NCI-H1092 treated with DMSO at 0.1 percent for 48 hours (cell line): ENCODE measurements at places on chromosomes 7 and 10.
A peak's percentile ranks its signal among the peaks of the same experiment; 100 is the strongest.

DNA sequence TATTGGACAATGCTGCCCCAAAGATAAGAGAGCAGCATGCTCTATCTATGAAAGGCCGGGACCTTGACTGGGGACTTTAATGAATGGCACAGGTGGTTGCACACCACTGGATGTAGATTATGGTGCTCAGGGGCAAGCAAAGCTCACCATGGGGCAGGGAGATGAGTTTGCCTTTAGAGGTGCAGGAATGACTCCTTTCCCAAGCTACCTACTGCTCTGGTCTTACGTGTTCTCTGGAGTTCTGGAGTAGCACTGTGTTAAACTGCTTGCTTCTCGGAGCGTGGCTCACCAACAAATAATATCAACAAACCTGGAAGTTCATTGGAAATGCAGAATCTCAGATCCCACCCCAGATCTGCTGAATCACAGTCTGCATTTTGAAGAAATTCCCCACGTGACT is 445.3 kb downstream of the RPS24 start:
- no peak for DNase-seq

DNA sequence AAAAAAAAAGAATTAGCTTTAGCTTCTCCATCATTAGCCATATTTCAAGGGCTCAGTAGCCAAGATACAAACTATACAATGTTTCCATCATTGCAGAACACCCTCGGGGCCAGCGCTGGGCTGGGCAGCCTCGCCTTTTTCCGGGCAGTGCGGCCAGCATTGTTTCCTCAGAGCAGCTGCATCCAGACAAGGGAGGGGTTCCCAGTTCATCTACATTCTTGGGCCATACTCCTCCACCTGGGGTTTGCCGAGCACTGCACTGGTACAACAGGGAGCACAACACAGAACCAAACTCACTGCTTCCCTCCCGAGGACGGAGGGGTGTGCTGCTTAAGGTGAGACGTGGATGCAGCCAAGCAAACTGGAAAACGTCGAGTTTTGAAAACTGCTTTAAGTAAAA is 2.4 kb upstream of the PKD1L1 start:
- no peak for DNase-seq

DNA sequence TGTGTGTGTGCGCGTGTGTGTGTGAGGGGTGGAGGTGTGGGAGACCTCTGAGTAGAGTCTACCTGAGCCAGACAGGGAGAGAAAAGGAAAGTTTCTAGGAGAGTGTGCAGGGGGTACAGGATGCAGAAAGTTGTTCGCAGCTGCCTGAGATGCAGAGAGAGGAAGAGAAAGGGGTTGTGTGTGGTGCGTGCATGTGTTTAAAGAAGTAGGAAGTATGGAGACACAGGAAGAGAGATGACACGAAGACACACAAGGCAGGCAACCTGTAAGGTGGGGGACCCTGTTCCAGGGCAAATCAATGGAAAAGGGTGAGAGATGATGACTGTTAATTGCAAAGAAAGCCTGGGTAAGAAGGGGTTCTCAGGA is 52.2 kb downstream of the C10orf105 start:
- no peak for DNase-seq

DNA sequence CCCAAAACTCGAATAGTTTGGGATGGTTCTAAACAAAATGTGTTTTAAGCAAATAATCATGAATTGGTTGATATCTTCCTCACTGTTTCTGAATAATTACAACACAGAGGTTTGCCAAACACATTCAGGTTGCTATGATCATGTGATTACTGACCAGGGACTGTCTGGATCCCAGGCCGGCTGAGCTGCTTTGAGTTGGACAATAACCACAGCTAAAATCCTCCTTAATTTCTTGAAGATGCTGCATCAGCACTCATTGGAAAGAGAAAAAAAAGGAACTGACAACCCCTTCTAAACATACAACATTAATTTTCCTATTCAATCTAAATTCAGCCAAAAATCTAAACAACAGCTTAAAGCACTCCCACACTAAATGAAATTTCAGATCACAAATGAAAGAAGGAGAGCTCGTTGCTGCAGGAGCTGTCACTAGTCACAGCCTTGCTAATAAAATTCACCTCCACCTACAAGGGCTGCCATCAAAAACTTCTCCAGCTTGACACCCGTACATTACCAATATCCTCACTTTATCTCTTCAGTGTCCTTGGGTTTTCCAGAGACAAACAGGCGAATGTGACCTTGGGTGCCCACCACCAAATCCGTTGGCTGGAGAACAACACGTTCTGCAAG is 560.2 kb downstream of the KCNMA1 start:
- no peak for DNase-seq

DNA sequence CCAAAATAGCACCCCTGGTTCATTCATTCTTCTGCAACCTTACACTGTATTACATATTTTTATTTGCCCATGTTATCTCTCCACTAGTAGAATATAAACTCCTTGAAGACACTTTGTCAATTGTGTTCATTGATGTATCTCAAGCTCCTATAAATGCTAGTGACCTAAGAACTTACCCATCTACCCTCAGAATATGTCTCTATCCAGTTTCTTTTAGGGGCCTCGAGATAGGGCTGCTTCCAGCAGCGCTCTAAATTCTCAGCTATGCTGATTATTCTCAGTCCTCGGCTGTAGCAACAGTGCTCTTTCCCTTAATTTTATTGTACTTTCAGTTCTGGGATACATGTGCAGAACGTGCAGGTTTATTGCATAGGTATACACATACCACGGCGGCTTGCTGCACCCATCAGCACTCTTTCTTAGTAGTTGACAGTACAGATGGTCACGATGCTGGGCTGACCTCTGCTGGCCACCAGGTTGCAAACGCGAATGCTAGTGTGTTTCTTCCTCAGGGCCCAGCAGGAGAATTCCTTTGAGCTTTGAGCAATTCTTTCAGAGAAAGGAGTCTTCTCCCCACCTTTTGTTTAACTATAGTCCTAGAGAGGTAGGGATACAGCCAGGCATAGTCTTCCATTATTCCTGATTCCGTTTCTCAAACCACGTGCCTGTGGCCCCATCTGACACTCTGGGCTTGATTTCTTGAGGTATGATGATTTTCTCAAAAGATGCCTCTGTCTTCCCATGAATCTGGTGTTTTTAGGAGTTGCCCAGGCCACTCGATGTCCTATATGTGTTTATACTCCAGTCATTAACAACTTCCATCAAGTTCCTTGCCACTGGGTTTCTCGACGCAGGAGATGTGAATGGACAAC is 49.1 kb upstream of the CDC14C start:
- peak; percentile 91 for DNase-seq

DNA sequence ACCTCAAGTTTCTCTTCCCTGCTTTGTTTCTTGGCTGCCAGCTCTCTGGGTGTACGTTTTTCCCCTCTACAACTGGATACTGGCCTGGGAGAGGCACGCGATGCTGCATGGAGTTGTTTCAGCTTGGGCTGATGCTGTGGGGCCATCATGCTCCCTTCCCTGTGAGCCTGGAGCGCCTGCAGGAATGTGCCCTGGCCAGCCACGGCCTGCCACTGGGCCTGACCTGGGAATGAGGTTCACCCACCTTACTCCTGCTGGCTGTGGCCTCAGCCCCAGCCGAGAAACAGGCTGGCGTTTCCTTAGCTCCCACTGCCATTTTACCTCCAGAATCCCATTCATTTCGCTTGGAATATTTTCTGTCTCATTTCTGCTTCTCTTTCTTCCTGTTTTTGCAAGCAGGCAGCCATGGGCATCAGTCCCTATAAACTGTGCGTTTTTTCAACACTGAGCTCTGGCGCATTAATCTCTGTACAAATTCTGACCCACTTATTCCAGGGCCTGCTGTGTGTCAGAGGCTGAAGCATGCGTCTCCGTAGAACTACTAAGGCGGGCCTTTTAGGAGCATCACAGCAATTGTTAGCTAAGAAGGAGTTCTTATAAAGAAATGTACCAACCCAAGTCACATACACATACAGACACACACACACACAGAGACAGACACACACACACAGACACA is 57.9 kb downstream of the GATA3 start:
- no peak for DNase-seq

DNA sequence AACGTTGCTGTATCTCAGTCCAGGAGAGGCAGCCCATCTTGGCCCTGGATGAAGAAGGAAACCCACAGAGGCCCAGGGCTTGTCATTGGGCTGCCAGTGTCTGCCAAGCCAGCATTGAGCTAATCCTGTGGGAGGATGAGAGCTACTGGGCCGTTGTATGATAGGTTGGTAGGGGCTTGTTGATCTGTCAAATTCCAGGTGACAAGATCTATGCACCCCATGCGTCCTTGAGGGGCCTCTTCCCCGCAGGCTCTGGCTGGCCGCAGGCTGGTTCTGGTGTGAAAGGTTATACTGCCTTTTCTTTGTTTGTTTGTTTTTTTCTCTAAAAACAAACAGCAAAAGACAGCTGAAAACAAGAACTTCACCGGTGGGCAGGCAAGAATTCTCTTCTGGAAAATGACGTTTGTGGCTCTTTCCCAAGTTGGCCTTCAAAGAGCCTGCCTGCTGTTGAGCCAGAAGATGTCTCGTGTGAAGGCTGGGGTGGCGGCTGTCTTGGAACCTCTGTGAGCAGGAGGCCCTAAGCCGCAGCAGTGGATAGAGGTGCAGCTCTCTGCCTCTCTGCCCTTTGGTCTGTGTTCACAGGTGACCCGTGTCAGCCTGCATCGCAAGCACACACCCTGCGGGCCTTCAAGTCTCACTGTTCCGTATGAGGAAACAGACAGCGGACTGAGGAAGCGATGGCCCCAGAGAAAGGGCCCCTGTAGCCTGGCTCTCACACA is 23.3 kb downstream of the CYP17A1 start:
- DNase-seq = no peak
